Activated CD4-positive, alpha-beta T cell treated with anti-CD3 and anti-CD28 coated beads for 24 hours (primary cell): ENCODE measurements at places on chromosomes 13 and 19.

- DNase-seq = no peak
Measured at GRCh38 chr13:109160357-109160756, 530.9 kb downstream of the MYO16 start.

DNA sequence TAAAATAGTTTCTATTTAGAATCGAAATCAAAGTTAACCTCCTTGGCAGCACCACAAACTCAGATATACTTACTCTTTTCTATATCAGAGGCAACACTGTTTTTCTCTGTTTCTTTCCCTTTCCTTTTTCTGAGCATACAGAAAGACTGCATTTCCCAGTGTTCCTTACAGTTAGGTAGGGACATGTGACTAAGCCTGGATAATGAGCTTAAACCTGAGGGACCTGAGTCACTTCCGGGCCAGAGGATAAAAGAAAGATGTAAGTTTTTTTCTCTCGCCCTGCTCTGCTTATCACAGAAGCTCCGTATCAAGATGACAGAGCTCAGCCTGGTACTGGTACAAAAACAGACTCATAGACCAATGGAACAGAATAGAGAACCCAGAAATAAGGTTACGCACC lies 531.9 kb downstream of the KLF12 start:
- DNase-seq = no peak

DNA sequence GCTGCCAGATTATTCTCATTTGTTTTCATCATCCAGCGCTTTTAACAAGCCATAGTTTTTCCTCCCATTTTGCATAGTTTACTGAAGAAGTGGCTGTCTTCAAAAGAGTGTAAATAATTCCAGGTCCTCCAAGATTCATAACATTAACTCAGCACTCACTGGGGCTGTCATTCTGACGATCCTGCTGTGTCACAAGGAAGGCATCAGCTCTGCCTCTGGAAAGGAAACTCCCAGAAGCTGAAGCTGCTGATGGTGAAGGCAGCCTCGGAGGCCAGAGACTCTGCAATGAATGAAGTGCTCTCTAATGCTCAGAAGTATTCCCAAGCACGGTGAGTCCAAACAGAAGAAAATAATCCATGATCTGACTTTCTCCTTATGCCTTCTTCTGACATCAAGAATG lies 60.0 kb downstream of the FLT1 start:
- DNase-seq = no peak

GRCh38 chr19:48770266-48770665 lies 14.9 kb downstream of the FGF21 start:
- DNase-seq = no peak

- no peak for DNase-seq
Measured at GRCh38 chr19:47093254-47093653, 20.3 kb downstream of the ZC3H4 start.
